Kasumi-1 (cell line): ENCODE measurements at places on chromosomes 2 and 18.
A peak's percentile ranks its signal among the peaks of the same experiment; 100 is the strongest.

GRCh38 chr2:33509908-33510585 lies 33.6 kb downstream of the RASGRP3 start:
- no peak for DNase-seq

GRCh38 chr2:111201214-111201613 lies 80.5 kb downstream of the BCL2L11 start:
- no peak for DNase-seq

DNA sequence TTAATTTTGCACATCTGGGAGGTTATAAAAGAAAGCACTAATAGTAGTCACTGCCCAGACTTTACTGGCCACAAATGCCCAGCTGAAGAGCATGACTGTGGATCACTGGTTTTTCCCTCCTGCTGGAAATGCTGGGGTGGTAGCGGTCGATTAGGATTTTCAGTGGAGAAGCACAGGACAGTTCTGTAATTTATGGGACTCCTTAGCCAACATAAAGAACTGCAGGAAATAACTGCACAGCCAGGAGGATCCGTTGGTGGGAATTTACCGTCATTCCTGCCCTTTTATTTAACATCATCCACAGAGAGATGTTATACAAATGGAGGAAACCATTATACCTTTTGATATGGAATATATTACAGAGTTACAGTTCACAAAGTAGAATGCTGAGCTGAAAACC lies 61.5 kb downstream of the TNFRSF11A start:
- DNase-seq, result no peak

DNA sequence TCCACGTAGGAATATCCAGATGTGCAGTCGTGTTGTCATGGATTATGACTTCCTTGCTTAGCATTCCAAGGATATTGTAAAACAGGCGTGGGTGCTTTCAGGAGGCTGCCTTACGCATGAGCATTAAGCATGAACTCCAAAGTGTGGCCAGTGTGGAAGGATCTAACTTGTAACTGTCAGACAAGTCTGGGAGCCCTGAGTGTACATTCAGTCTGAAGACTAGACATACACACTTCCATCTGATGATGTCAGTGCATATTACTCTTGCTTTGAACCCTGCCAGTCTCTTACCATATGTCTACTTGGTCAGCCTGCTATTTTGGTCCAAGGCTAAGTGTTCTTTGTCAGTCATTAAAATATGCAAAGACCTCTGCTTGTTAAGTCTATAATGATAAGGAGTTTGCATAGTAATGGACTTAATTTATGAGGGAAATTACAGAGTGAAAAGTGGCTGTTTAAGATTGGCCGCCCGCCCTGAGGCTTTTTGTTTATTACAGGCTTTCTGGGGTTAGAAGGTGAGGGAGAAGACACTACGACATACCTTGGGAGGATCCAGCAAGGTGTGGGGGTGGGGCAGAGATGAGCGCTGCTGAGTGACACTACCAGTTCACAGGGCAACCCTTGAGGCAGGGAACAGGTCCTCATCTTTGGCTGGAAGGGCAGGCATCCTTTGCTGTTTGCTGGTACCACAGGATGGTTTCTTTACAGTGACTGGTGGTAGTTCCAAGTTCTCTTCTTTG lies 48.3 kb downstream of the CABLES1 start:
- no peak for DNase-seq

GRCh38 chr2:10036095-10036884 lies 7.1 kb upstream of the KLF11 start:
- peak; percentile 8 for DNase-seq

- DNase-seq, result no peak
Measured at GRCh38 chr18:34117319-34117718, 107.4 kb downstream of the NOL4 start.

DNA sequence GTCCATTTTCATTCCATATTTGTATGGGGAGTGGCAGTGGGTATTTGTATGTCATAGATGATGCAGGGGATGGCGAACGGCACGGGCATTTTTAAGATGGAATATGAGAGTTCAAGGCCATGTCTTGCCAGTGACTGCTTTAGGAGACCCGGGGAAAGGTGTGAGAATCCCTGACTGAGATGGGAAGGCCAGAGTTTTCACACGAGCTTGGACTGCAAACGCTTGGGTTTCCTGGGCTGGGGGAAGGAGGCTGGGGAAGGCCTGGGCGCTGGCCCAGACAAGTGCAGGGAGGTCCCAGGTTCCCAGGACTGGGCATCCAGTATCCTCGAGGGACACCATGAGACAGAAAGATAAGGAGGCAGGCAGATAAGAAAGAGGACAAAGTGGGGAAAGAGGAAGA lies 35.2 kb downstream of the CNGA3 start:
- no peak for DNase-seq

- no peak for DNase-seq
Measured at GRCh38 chr2:46929612-46930011, 14.0 kb upstream of the MCFD2 start.

DNA sequence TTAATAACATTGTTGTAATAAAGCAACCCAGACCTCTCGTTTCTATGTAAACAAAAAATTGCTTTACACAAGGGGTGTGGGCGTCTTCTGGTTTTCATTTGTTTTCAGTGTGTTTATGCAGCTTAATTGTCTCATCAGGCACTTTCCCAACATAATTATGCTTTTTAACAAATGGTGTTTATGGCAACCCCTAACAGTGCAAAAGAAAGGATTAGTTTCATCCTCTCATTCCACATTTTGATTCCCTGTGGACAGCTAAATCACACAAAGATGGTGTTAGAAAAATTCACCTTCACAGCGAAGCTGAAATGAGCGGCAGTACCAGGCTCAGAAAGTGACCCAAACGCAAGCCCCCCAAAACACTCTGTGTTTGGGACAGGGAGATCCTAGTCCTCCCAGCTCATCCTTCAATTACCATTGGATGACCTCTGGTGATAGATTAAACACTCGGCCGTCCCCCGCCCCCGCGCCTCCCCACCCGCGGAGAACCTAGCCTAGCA lies 724 bp downstream of the FTCDNL1 start:
- no peak for DNase-seq

GRCh38 chr18:7512348-7512747 lies 54.8 kb upstream of the PTPRM start:
- no peak for DNase-seq

GRCh38 chr18:13235421-13235831 lies 16.9 kb downstream of the LDLRAD4 start:
- DNase-seq, result no peak
